ENCODE measurements at places on chromosomes 16 and 17.

GRCh38 chr16:26830428-26831127 lies 236.1 kb upstream of the C16orf82 start:
- peaks cover 48% of the 10 kb centered on the region for H3K27me3 ChIP-seq
- no peaks in the 10 kb centered on the region for H3K36me3 ChIP-seq
- DNase-seq: no peak
- H3K27ac ChIP-seq: no peak overlapping the region

- H3K4me3 ChIP-seq: no peak overlapping the region
- no peak overlapping the region for H3K27ac ChIP-seq
- H3K36me3 ChIP-seq: no peaks in the 10 kb centered on the region
Observed at GRCh38 chr17:65359016-65359415, 202.4 kb downstream of the AXIN2 start.

DNA sequence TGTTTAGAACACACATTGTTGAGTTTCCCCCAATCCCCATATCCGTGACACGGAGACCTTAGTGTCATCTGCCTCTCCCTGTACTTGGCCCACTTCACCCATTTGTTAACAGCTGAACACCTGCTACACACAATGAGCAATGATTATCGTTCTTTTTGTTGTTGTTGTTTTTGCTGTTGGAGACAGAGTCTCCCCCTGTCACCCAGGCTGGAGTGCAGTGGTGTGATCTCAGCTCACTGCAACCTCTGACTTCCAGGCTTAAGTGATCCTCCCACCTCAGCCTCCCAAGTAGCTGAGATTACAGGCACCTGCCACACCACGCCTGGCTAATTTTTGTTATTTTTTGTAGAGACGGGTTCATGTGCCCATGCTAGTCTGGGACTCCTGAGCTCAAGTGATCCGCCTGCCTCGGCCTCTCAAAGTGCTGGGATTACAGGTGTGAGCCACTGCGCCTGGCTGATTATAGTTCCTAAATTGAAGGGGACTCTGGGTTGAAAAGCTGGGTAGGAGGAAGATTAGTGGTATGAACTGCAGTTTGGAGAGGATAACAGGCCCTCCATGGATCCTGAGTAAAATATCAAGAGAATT lies 21.6 kb downstream of the NDE1 start:
- H3K4me3 ChIP-seq: no peak overlapping the region
- DNase-seq: no peak
- peak overlapping the region; percentile 84 for H3K27ac ChIP-seq
- peaks cover 23% of the 10 kb centered on the region for H3K4me1 ChIP-seq
- H3K27me3 ChIP-seq: no peaks in the 10 kb centered on the region

- H3K4me3 ChIP-seq: peak overlapping the region; percentile 59
- no peak for DNase-seq
- H3K27ac ChIP-seq: peak overlapping the region; percentile 73
- peaks cover 14% of the 10 kb centered on the region for H3K36me3 ChIP-seq
- H3K4me1 ChIP-seq: peaks cover 72% of the 10 kb centered on the region
- no peaks in the 10 kb centered on the region for H3K27me3 ChIP-seq
Observed at GRCh38 chr17:46141645-46142044, 51.6 kb downstream of the KANSL1 start.

GRCh38 chr16:53007095-53007494 lies 45.6 kb downstream of the CHD9NB start:
- no peak for DNase-seq
- no peaks in the 10 kb centered on the region for H3K36me3 ChIP-seq
- H3K27me3 ChIP-seq: peaks cover 29% of the 10 kb centered on the region
- no peak overlapping the region for H3K27ac ChIP-seq
- no peaks in the 10 kb centered on the region for H3K4me1 ChIP-seq

- no peak overlapping the region for H3K4me3 ChIP-seq
- DNase-seq: no peak
Observed at GRCh38 chr17:27553019-27553511, 77.9 kb upstream of the LGALS9 start.

DNA sequence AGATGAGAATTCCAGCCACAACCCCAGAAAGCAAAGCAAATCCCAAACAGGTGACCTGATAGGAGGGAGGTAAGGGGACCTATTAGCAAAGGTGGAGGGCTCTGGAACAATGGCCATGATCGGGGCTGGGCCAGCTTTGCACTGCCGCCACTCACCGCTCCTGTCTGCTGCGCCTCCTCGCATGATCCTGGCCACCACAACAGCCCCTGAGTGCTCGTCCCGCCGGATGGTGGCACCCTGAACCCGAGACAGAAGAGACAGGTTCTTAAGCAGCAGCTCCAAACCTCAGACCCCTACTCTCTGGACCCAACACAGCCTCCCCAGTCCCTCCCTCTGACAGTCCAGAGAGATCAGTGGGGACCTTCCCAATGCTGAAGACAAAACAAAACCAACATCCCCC lies 5.3 kb downstream of the MPP3 start:
- no peaks in the 10 kb centered on the region for H3K36me3 ChIP-seq
- no peaks in the 10 kb centered on the region for H3K4me1 ChIP-seq
- no peak for DNase-seq
- H3K27me3 ChIP-seq: peaks cover 10% of the 10 kb centered on the region

DNA sequence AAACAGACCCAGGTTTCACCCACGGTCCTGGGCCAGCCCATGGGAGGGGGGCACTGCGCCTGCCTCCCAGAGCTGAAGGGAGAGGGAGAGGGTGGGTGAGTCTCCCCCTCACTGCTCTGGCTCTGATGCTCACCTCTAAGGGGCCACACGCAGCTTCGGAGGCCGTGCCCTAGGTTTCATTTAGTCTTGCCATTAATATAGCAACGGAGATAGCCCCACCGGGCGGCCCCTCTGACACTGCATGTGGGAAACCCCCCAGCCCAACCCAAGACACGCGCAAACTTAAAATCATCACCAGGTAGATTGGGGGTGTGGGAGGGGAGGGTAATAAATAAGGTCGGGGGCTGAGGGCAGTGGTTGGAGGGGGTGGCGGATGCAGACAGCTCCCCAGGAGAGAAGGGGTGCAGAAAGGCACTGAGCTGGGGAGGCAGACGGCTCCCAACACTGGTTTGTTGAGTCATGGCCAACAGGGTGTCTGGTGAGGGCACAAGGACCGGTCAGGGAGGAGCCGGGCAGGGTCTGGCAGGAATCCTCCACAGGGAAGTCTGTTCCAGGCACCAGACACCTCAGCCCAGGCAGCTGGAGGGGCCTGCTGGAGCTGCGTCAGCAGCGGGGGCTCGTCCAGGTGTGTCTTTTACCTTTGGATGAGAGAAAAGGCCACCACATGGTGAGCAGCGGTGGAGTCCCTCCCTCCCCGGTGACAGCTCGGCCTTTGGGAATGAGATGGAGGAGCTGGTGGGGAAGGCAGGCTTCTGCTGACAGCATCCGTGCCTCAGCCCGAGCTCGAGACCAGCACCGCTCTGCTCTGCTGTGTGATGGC lies 32.0 kb upstream of the DOC2B start:
- no peak overlapping the region for H3K27ac ChIP-seq
- H3K36me3 ChIP-seq: no peaks in the 10 kb centered on the region
- H3K4me1 ChIP-seq: peaks cover 2% of the 10 kb centered on the region

DNA sequence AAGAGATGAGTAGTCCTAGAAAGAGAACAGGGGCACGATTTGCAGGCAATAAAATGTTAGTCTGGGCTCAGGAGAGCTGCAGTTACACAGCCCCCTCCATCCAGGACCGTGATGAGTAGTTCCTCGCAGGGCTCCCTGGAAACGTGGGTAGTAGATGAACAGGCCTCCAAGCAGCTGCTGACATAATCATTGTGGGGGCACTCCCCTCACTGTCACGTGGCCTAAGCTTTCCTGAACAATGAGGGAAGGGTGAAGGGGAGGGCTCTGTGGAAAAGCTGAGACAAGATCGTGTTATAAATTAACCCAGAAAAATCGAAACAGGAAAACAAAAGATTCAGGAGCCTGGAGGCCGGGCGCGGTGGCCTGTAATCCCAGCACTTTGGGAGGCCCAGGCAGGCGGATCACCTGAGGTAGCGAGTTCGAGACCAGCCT lies 1.3 kb upstream of the PER1 start:
- H3K36me3 ChIP-seq: peaks cover 8% of the 10 kb centered on the region
- H3K4me3 ChIP-seq: no peak overlapping the region
- peaks cover 18% of the 10 kb centered on the region for H3K4me1 ChIP-seq
- DNase-seq: no peak
- no peaks in the 10 kb centered on the region for H3K27me3 ChIP-seq
- no peak overlapping the region for H3K27ac ChIP-seq

GRCh38 chr16:27470567-27471431 lies 68.8 kb downstream of the IL21R start:
- no peaks in the 10 kb centered on the region for H3K27me3 ChIP-seq
- DNase-seq: no peak
- H3K4me3 ChIP-seq: no peak overlapping the region
- no peak overlapping the region for H3K27ac ChIP-seq
- peaks cover 3% of the 10 kb centered on the region for H3K4me1 ChIP-seq

GRCh38 chr16:79632289-79632688 lies 31.8 kb upstream of the MAF start:
- peaks cover 18% of the 10 kb centered on the region for H3K4me1 ChIP-seq
- peak overlapping the region; percentile 33 for H3K27ac ChIP-seq
- DNase-seq: no peak

GRCh38 chr17:15291674-15292361 lies 26.7 kb upstream of the PMP22 start:
- no peak overlapping the region for H3K27ac ChIP-seq
- no peaks in the 10 kb centered on the region for H3K4me1 ChIP-seq
- H3K27me3 ChIP-seq: peaks cover 57% of the 10 kb centered on the region
